ENCODE measurements at places on chromosomes 5 and 9. TPM values are rescaled to one million over a fixed set of nuclear protein-coding genes. Genes with fewer than 3 reads are reported as not detected.

The CRHBP gene
- total RNA-seq: not detected

The KIAA0825 gene
- total RNA-seq: 1.2 TPM

- DNase-seq: no peak
- H3K27me3 ChIP-seq: no peaks in the 10 kb centered on the region
- H3K36me3 ChIP-seq: no peaks in the 10 kb centered on the region
Measured at GRCh38 chr5:43773478-43773844, 170.5 kb downstream of the NNT start.

- peaks cover 1% of the 10 kb centered on the region for H3K27me3 ChIP-seq
- no peak for DNase-seq
Measured at GRCh38 chr9:112311497-112311896, 21.9 kb downstream of the PTBP3 start.

The TNC gene
- 34.5 TPM for total RNA-seq

DNA sequence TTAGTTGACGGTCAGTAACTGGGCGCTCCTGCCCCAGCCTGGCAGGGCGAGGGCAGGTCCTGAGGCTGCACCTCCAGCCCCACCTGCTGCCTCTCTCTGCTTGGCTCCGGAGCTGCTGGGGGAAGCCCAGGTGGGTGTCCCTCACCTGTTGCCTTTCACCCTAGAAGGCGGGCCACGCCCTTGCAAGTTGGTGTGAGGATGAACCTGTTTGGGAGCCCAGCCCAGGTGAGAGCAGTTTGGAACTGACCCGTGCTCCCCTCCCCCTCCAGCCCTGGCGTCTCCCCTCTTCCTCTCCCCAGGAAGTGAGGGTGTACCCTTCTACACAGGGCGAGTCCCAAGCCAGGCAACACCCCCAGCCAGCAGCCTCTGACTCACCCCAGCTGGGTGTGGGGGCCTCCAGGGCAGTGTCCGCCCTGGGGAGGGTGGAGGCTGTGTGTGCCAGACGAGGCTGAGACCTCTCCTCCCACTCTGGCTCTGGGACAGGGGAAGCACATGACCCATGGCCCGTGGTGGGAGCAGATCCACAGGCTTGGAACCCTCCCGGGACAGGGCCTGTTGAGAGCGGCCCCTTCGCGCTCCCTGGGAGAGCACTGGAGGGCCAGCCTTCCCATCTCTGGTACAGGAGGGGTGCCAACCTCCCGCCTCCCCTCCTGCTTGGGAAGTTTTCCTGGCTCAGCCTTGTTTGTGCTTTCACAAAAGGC, 10.4 kb downstream of the LRRC8A start:
- H3K4me3 ChIP-seq: no peak overlapping the region
- DNase-seq: no peak
- H3K4me1 ChIP-seq: peaks cover 3% of the 10 kb centered on the region
- no peak overlapping the region for H3K27ac ChIP-seq
- peaks cover 2% of the 10 kb centered on the region for H3K27me3 ChIP-seq

The PCDHGC5 gene
- total RNA-seq: 4.0 TPM

The PARP8 gene
- total RNA-seq: 11.3 TPM
